Epithelial cell of esophagus (primary cell): ENCODE measurements at places on chromosomes 16 and 17.

DNA sequence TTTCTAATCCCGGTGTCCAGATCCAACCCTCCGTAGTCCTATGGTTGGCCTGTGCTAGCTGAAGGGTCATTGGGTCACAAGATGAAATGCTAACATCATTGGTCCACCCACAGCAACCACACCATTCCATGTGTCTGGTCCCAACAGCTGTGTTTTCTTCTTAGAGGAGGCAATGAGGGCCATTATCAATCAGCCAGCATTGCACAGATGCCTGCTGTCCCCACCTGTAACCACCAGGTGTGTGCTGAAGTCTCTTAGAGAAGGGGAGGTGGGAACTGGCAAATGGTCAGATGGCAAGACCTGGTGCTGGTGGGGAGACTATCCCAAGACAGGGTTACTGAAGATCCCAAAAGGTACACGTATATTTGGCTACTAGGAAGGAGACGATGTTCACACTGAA lies 37.4 kb downstream of the HIC1 start:
- no peak for DNase-seq

DNA sequence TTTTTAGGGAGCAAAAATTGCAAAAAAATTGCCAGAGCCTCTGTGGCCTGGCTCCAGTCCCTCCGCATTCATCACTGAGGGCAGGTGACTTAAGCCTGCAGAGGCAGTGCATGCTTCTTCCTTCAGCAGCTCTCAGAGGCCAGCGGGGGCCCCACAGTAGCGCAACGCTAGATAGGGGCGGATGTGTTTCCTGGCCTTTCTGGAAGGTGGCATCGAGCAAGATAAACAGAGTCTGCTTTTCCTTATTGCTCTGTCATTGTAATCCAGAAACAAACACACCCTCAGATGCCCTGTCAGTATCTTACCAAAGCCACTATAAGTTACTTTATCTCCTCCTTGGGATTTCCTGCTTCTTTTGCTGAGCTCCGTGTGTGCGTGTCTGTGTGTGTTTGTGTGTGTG lies 75.5 kb upstream of the IRX6 start:
- no peak for DNase-seq

- peak; percentile 2 for DNase-seq
These were observed 44.9 kb downstream of the ABCA8 start for GRCh38 chr17:68910251-68910705.

DNA sequence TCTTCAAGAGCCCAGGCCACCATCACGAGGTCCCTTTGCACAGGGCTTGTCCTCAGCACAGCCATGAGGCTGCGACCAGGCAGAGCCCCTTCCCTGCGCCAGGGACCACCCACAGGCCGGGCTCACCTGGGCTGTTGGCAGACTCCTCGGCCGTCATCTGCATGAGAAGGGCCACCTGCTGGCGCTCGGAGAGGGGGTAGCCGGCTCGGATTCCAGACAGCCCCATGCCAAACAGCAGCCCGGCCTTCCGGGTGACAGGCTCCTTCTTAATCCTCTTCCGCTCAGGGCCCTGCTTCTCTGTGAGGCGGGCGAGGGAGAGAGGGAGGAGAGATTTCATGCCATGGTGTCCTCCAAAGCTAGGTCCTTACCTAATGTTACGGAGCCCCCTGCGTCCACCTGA lies 73.4 kb downstream of the ZNF778 start:
- DNase-seq, result no peak

- no peak for DNase-seq
These were observed 2.9 kb downstream of the C17orf67 start for GRCh38 chr17:56830726-56831368.

DNA sequence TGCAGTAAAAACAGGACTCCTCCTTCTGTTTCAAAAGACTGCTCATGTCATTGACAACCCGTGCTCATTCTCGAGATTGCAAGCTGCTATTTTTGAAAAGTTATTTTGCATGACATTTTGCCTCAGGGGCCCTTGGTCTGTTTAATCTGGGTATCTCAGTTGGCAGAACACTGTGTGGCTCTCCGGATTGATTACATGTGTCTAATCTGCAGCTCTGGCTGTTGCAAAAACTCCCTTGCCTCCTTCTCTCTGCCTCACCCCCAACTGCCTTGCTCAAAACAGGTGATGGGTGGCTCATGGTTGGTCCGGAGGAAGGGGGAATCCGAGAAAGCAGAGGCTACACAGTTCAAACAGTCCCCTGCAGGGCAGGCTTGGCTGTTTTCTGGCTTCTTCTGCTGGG lies 25.3 kb downstream of the GINS3 start:
- DNase-seq, result no peak

DNA sequence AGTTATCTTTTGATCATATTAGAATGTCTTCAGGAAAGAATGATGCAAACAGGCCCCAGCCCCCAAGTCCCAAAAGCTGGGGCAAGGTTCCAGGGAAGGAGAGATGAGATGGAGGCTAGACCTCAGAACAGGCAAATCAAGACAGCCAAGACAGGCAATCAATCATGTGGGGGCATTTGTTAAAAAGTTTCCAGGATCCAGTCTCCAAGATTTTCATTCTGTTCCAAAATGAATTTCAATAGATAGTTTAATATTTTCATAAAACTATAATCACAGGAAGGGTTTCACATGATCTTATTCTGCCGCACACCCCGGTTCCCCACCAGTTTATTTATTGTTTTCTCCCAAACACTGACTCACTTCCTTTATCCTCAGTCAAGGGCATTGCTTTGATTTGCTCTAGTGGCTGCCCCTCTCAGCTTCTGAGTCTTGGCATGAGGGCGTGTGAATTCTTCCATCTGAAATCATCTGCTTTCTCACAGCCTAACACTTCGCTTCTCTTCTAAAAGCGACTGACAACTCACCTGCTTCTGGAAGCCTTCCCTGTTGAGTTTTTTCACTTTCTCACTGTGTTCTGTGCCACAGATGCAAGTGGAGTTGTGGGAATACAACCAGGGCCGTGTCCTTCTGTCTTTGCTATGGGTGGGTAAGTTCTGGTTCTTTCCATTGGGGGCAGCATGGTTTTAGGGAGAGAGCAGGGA lies 12.2 kb upstream of the TERF2 start:
- DNase-seq, result peak; percentile 82

- DNase-seq, result no peak
These were observed 725 bp downstream of the KRTAP16-1 start for GRCh38 chr17:41308251-41308917.
